H7 (cell line): ENCODE measurements at places on chromosomes 11 and 22. TPM values are rescaled to one million over a fixed set of nuclear protein-coding genes. Genes with fewer than 3 reads are reported as not detected.

DNA sequence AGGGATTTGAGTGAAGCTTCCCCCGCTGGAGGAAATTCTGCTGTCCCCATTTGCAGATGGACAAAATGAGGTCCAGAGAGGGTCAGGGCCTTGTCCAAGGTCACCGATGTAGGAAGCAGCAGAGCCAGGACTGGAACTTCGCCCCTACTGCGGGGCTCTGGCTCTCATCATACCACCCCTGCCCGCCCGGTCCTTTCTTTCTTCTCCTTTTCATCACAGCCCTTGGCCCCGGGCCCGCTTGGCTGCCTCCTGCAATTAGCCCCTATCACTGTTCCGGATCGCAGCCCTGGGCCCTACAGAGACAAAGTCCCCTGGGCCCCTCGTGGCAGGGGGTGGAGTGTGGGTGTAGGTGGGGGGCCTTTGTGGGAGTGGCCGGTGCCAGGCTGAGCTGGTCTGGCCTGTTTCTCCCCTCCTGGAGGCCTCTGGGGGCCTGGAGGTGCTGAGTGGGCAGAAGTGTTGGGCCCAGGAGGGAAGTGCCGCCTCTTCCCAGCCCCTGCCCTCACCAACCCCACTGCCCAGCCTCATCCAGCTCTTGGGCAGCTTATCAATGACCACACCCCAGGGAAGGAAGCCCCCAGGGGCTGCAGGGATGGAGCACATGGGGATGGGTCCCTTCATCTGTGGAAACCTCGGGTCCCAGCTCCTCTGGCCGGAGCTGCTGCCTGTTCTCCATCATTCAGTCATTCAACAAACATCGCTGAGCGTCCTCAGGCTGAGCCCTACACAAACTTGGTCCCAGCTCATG lies 3.4 kb downstream of the EMID1 start:
- DNase-seq = peak; percentile 57

DNA sequence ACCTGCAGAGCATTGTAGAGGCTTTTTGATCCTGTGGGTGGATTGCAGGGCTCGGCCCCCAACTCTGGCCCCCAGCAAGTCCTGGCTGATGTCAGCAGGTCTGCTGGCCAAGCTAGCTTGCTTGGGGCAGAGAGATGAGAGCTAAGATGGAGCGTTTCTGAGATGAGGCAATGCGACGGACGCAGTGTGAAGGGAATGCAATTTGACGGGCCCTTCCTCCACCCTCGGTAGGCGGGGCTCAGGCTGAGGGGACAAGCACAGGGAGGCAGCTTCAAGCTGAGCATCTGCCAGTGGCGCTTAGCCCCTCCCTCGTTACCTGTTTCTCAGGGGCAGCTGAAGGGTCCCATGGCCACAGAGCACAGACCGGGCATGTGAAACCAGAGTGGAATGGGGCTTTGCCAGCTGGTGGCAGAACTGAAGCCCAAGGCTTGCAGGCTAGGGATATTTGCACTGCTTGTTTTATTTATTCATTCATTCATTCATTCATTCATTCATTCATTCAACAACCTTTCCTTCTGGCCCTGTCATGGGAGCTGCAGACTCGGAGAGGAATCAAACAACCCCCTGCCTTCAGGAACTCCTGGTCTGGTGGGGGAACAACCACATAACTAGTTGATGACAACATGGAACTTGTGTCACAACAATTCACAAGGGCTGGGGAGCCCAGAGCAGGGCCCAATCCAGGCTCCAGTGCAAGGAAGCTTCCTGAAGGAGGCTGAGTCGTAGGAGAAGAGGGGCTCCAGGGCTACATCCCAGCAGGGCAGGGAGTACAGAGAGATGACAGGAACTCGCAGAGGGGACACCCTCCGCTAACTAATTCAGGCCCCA lies 66.8 kb downstream of the THAP12 start:
- peak; percentile 90 for DNase-seq

DNA sequence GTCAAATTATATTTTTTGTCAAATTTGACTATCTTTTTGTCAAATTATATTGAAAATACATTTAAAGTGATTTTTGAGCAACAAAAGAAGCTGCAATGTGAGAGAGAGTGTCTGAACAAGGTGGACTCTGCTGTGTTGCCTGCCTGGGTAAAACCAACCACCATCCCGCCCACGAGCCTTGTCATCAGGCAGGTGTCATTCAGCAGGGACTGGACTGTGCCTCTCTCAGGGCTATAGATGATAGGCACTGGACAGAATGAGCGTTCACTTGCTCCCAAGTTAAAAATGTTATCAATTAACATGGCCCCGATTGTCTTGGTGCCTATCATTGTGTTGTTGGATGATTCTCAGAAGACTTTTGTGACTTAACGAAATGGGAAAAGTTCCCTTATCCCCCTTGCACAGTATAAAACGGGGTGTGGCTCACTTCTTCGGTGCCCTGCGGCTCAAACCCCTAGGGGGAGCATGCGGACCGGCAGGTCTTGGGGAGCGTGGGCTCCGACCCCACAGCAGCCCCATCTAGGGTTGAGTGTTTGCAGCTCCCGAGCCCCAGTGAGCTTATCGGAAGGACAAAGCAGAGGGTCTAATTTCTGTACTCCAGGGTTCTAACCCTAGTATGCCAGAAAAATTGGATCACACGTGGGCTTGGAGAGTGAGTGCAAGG lies 1.7 kb downstream of the APOL5 start:
- no peak for DNase-seq

GRCh38 chr11:135075740-135076139 lies 663.7 kb upstream of the B3GAT1 start:
- peak; percentile 52 for DNase-seq

GRCh38 chr11:10868352-10868751 lies 10.5 kb upstream of the ZBED5 start:
- DNase-seq = no peak

DNA sequence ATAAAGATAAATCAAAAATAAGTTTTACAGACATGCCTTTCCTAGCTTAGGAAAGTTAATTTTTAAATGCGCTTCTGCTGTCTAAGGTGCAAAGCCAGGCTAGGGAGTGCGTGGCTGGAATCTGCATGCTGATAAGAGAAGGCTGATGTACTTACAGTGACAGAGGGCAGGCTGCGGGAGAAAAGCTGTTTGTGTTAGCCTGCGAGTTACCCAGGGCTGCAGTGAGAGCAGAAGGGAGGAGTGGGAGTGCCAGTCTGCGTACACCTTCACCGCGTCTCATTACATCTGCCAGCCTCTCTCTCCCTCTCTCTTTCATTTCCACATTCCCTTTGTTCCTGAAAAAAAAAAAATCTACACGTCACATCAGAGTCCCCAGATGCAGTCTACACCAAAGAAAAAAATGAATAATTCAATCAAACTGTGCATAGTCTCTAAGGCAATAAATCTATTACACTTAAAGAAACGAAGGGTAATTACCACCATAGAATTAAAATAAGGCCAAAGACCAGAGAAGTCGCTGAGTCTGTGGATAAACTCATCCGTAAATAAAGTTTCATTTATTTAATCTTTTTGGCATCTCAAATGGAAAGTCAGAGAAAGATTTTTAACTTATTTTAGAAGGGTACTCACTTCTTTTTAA lies 126.4 kb upstream of the C11orf58 start:
- peak; percentile 57 for DNase-seq

DNA sequence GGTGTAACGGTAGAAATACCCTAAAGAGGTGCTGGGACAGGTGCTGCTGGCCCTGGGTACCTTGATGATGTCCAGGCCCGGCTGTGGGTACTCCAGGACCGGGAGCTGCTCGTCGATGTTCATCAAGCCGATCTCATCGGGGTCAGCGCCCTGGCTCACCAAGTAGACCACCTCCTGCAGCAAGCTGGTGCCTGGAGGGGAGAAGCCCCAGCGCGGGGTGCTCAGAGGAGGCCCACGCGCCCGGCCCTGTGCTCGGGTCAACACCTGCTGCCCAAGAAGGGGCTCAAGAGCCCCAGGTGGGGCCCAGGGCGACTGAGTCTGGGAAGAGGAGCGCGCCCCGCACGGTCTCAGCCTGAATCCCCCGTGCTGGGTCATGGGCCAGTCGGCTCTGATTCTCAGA lies 20.6 kb downstream of the SULT4A1 start:
- DNase-seq = no peak

DNA sequence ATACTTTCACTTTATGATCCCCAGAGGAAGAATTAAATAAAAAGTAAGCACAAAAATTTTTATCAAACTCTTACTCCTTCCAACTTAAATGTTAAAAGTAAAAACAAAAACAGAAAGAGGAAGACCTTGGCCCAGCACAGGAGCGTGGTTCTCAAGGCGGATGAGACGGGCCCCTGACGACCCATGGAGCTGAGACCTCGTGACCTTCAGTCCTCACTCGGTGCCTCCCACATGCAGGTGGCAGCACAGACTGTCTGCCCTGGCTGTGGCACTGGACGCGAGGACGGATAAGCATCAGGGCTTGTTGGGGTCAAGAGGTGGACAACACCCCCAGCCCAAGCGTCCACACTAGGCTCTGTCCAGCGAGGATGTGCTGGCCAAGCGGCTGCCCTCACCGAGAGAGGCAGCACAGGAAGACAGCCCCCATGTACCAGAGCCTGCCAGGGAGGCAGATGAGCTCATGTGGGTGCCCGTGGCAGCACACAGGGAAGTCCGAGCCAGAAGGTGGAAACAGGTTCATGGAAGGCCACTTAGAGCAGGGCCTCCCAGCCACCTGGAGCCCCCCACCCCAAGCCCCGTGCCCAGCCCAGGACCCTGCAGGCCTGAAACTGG lies 1389.8 kb downstream of the TBC1D22A start:
- peak; percentile 16 for DNase-seq

GRCh38 chr11:62120431-62120830 lies 3.4 kb upstream of the INCENP start:
- DNase-seq = no peak

DNA sequence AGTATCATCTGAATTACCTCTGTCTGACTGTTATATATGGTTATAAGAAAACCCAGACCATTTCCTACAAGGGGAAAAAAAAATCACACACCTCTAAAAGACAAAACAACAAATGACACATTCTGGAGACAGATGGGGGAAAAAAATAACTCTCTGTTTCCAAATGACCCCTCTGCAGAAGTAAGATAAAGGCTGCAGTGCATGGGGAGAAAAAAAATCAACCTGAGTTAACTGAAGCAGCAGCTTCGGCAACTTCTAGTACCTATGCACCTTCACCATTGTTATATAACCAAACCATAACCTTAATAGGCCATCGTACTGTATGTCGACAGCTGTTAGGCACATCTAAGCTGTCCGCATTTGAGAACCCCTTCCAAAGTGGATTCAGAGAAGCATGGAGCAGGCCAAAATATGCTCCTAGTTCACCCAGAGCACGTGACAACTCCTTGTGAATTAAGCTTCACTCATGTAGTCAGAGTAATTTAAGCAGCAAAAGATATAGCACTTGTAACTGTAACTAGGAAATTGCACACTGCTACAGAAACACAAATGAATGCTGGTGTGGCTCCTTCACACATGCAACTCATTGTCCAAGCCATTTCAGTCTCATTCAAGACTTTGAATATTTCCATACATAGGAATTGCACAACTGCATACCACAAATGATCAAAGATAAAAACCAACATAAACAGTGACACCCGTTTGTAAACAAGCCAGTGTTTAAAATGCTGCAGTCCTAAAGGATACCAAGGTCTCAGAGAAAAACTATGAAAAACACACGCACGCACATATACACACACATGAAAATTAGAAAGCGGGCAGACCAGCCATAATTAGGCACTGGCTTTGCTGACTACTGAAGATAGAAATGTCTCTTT lies 2.7 kb downstream of the SIK3 start:
- DNase-seq = no peak

DNA sequence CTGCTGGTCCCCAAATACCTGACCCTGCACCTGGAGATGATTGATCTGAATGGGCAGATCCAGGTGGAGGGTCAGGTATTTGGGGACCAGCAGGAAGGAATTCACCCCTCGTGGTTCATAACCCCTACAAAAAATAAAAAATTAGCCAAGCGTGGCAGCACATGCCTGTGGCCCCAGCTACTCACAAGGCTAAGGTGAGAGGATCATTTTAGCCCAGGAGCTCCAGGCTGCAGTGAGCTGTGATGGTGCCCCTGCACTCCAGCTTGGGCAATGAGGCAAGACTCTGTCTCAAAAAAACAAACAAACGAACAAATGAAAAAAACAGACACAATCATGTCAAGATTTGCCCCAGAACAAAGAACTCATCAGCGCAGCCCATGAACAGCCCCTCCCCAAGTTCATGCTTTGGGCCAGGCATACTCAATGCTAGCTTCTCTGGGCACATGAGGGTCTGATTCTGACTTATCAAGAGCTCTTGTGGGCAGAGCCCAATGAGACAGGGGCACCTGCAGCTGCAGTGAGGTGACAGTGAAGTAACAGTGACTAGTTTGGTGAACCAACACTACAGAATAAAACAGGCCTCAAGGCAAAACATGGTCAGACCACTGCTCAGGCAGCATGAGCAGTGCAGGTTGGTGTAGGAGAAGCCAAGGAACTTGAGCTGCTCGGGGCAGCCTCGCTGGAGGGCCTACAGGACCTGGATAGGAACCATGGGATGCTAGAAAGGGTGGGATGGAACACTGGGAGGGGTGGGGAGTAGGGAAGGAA lies 10.2 kb upstream of the FCHSD2 start:
- DNase-seq = peak; percentile 2

DNA sequence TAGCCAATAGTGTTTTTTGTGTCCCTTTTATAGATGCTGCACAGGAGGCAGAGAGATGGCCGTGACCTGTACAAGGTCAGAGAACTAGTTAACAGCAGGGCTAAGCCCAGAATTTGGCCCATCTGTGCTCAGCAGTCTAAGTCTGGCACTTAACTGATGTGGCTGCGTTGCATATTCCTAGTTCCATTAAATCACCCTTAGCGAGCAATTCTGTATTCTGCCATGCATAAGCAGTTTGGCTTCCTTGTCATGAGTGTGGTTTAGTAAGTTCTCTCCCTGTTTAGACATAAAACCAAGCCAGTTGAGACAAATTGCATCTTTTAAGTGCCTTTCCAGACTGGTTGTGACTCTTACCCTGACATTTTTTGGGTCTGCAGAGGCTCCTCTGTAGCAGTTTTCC lies 230.6 kb upstream of the TENM4 start:
- DNase-seq = no peak

DNA sequence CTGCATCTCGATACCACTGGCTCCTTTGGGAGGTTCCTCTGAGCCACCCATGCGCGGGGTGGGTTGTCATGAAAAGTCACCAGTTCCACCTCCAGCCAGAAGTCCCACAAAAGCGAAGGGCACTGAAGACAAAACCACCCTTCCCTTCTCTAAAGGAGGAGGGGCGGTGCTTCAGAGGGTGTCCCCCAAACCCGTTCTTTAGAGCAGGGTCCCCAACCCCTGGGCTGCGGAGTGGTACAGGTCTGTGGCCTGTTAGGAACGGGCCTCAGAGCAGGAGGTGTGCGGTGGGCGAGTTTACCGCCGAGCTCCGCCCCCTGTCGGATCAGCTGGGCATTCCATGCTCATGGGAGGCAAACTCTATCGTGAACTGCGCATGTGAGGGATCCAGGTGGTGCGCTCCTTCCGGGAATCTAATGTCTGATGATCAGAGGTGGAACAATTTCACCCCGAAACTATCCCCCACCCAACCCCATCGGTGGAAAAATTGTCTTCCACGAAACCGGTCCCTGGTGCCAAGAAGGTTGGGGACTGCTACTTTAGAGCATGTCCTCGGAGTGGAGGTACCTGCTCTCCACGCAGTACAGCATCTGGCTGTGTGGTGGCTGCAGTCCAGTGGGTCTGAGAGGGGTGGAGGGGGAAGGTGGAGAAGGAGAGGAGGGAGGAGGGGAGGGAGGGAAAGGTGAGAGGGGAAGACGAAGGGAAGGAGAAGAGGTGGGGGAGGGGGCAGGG lies 72.9 kb upstream of the SEPTIN5 start:
- DNase-seq = peak; percentile 88

The CBLIF gene
- total RNA-seq = not detected in 2 replicates

The NADSYN1 gene
- 34.9 and 46.8 TPM in 2 replicates for total RNA-seq

The MISFA gene
- total RNA-seq = 0.73 TPM in 1 of 2 replicates, not detected in the other

The CNIH2 gene
- 3.5 and 12.0 TPM in 2 replicates for total RNA-seq
